ENCODE measurements at places on chromosomes 5 and 9. TPM values are rescaled to one million over a fixed set of nuclear protein-coding genes. Genes with fewer than 3 reads are reported as not detected.
A peak's percentile ranks its signal among the peaks of the same experiment; 100 is the strongest.

DNA sequence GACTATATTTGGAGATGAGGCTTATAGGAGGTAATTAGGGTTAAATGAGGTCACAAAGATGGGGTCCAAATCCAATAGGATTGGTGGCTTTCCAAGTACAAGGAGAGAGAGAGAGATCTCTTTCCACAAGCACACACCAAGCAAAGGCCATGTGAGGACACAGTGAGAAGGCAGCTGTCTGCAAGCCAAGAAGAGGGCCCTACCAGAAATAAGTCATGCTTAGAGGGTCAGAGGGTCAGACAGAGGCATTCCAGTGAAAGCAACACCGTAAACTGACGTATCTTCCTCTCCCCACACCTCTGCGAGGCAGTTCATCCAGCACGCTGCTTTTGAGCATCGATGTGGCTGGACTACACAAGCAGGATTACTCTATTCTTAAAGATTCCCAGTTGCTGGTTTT, 87.9 kb downstream of the SLC1A3 start:
- H3K4me3 ChIP-seq, result no peak overlapping the region
- H3K27me3 ChIP-seq, result no peaks in the 10 kb centered on the region
- H3K4me1 ChIP-seq, result peaks cover 32% of the 10 kb centered on the region
- no peaks in the 10 kb centered on the region for H3K36me3 ChIP-seq
- no peak for DNase-seq

GRCh38 chr5:132775476-132775961, 1.5 kb downstream of the SEPTIN8 start:
- peak overlapping the region; percentile 83 for H3K4me3 ChIP-seq
- H3K36me3 ChIP-seq, result no peaks in the 10 kb centered on the region
- peak; percentile 52 for DNase-seq
- peaks cover 31% of the 10 kb centered on the region for H3K4me1 ChIP-seq
- H3K27me3 ChIP-seq, result no peaks in the 10 kb centered on the region
- no peak overlapping the region for H3K27ac ChIP-seq

- H3K4me3 ChIP-seq, result no peak overlapping the region
- H3K4me1 ChIP-seq, result no peaks in the 10 kb centered on the region
- H3K27ac ChIP-seq, result no peak overlapping the region
- H3K27me3 ChIP-seq, result no peaks in the 10 kb centered on the region
- DNase-seq, result peak; percentile 2
Observed at GRCh38 chr9:112997236-112997941, 14.6 kb downstream of the ZNF883 start.

DNA sequence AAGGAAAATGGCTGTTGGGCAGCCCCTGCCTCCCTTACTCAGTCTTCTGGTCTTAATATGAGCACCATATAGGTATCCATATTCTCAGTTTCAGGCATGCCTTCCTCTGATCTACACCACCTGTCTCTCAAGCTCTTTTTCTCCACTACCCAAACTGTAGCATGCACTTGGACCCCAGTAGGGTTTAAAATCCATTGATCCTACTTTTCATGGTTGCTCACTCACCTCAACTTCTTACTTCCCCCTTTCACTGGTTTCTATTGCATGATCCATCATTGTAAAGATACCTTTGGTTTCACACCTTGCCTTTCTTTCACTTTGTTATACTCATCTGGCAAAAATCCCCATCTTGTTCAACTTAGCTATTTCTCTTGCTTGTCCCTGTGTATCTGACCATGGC, 159.4 kb downstream of the KDM4C start:
- H3K4me1 ChIP-seq, result peaks cover 10% of the 10 kb centered on the region
- H3K4me3 ChIP-seq, result no peak overlapping the region
- H3K27me3 ChIP-seq, result no peaks in the 10 kb centered on the region
- no peak overlapping the region for H3K27ac ChIP-seq
- DNase-seq, result no peak

DNA sequence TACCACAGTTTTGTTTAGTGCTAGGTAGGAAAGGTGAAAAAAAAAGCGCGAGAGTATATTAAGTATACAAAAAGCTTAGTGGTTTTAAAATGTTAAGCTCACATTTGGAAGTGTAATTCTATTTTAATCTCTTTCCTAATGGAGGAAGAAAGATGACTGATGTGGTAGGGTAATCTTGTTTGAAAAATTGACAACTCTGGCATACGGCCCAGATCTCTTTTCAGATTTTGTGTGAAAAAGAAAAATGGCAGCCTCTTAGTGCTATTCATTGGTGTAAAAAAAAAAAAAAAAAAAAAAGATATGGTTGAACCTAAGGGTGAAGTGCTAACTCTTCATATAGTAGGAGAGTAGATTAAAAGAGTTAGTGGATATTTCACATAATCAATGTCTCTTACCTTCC, 108.0 kb downstream of the ZSWIM6 start:
- H3K36me3 ChIP-seq, result no peaks in the 10 kb centered on the region
- H3K27ac ChIP-seq, result no peak overlapping the region
- H3K27me3 ChIP-seq, result no peaks in the 10 kb centered on the region
- peaks cover 21% of the 10 kb centered on the region for H3K4me1 ChIP-seq
- no peak overlapping the region for H3K4me3 ChIP-seq

SPATA31D4 gene
- not detected for total RNA-seq

TAF11L5 gene
- not detected for total RNA-seq

IFNB1 gene
- not detected for total RNA-seq

All from GM23248 (cell line).